ENCODE measurements at places on chromosomes 4 and X.

- DNase-seq, result no peak
Observed at GRCh38 chr4:73540826-73541225, 59.3 kb downstream of the AFM start.

- no peak for DNase-seq
Observed at GRCh38 chrX:97060020-97060419, 176.3 kb downstream of the RPA4 start.

DNA sequence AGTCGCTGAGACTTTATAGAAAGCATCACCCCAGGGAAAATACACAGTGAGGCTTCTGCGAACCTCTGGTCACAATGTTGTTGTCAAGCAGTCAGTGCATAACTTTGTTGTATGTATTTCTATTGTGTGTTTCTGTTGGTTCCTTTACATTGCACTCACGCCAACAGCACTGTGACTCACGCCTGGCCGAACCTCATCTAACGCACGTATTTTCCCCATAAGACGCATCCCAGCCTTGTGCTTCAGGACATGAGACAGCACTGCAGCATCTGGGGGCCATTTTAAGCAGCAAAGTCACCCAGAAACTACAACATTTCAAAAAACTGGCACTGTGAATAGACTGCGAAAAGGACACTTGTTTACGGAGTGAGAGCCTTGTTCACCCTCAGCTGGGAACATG is 30.6 kb downstream of the TBL1X start:
- no peak for DNase-seq

- no peak for DNase-seq
Observed at GRCh38 chr4:99013402-99013843, 17.9 kb downstream of the METAP1 start.

DNA sequence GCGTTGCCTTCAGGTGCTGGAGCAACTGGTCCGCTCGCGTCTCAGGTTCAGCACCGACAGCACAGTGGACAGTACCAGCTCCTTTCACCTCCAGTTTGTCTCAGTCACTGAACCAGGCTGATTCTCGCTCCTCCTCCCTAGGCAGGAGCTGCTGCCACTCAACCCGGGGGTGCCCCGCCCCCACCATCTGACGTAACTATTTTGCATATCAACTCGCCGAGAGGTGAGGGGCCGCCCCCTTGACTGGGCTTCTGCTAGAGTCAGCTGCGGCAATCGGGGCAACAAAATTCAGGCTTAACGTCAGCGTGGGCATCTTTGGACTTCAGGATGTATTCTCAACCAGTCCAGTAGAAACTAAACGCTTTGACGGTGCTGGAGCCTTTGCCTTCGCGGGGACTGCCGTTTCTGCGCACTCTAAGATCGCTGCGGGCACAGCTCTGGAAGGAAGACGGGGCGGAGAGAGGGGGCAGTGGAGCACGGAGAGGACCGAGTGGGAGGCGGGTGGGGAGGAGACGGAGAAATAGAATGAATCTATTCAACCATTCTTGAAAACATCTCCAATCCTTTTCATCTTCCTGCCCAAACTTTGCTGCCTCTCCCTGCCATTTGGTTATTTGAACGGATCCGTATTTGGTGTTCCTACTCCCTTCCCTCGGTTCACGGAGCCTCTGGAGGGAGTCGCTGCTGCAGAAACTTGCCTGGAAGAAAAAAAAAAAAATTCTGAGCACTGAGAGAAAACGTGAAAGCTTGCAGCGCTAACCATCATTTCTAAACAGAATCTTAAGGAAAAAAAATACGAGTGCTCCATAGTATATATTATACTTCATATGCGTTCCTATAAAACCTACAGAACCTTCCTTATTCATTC is at the start of gene FSTL5:
FSTL5 (minus strand) TSS at position 109 of the 868 bp plus-strand sequence. CDS start 52,604 bp downstream, outside the sequence.
- peak; percentile 18 for DNase-seq

Data from SW480 (cell line).